ENCODE measurements at places on chromosomes 1 and 21.

- DNase-seq, result no peak
Observed at GRCh38 chr21:36707763-36708285, 8.9 kb downstream of the SIM2 start.

GRCh38 chr1:29835874-29836273 is 599.6 kb downstream of the PTPRU start:
- DNase-seq, result no peak

DNA sequence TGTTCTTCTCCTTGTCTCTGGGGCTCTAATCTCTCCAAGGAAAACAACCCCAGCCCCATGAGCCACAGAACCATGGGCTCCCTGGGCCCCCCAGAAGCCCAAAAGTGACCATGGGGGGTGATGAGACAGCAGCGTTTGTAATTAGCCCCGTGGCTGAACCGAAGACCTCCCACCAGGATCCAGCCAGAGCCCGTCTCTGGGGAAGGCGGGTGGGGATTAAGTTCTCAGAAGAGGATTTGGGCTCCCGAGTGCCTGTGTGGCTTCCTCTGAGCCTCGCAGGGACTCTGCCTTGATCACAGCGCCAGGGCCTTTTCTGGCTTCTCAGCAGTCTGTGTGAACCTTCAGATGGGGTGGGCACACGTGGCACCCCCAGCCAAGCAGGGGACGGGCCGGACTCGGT is 77.0 kb downstream of the ALPL start:
- no peak for DNase-seq

GRCh38 chr1:76933847-76934815 is 66.9 kb downstream of the ST6GALNAC5 start:
- DNase-seq, result no peak

GRCh38 chr1:55055084-55055882 is 15.9 kb downstream of the PCSK9 start:
- DNase-seq, result no peak

GRCh38 chr1:8969937-8970336 is 24.3 kb downstream of the CA6 start:
- DNase-seq, result no peak

All from activated CD8-positive, alpha-beta memory T cell treated with anti-CD3 and anti-CD28 coated beads for 1 hour (primary cell).